ENCODE measurements at places on chromosomes 1 and 21. TPM values are rescaled to one million over a fixed set of nuclear protein-coding genes. Genes with fewer than 3 reads are reported as not detected.

DNAJC28 gene
- 1.6 TPM for total RNA-seq

ATP1A2 gene
- total RNA-seq, result 101 TPM

RPE65 gene
- total RNA-seq, result not detected

TLCD4 gene
- total RNA-seq, result 8.4 TPM

SERBP1 gene
- total RNA-seq, result 254 TPM

HTR6 gene
- not detected for total RNA-seq

C8A gene
- total RNA-seq, result not detected

OPRD1 gene
- 0.17 TPM for total RNA-seq

CHI3L2 gene
- total RNA-seq, result not detected

COL8A2 gene
- 42.8 TPM for total RNA-seq

ERVH48-1 gene
- not detected for total RNA-seq

THEM5 gene
- not detected for total RNA-seq

- H3K4me3 ChIP-seq, result no peak overlapping the region
- DNase-seq, result no peak
- no peaks in the 10 kb centered on the region for H3K27me3 ChIP-seq
- peaks cover 7% of the 10 kb centered on the region for H3K4me1 ChIP-seq
These were observed 7.9 kb upstream of the PLA2G2C start for GRCh38 chr1:20194224-20194623.

GRCh38 chr1:32100807-32101708 lies 6.8 kb upstream of the KPNA6 start:
- H3K36me3 ChIP-seq, result peaks cover 71% of the 10 kb centered on the region
- H3K27ac ChIP-seq, result no peak overlapping the region
- H3K4me3 ChIP-seq, result no peak overlapping the region
- DNase-seq, result no peak
- no peaks in the 10 kb centered on the region for H3K27me3 ChIP-seq
- H3K4me1 ChIP-seq, result no peaks in the 10 kb centered on the region

DNA sequence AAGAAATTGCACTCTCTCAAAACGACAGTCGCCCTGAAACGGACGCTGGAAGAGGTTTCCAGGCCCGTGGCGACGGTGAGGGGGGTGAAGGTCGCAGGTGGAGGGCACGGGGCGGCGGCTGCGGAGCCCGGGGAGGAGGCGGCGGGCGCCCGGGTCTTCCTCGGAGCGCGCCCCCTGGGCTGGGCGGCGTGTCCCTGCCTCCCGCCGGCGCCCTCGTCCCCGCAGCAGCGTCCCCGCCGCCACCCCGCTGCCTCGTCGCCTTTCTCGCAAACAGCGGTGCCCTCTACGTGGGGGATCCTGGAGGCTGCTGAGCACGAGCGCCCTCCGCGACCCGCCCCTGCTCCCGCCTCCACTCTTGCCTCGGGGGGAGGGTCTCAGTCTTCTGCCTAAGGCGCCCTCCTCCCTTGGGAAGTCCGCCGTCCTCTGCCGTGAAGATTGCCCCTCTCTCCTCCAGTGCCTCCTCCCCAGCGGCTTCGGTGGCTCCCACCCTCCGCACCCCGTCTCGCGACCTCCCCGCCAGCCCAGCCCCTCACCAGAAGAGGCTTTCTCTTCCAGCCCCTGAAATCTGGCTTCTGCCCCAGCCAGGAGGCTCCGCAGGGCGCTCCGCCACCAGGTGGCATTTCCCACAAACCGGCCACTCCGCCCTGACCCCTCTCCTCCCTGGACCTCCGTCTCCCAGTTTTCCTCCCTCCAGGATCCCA lies 227.4 kb downstream of the SDCCAG8 start:
- peaks cover 22% of the 10 kb centered on the region for H3K4me1 ChIP-seq
- no peaks in the 10 kb centered on the region for H3K36me3 ChIP-seq
- H3K27me3 ChIP-seq, result no peaks in the 10 kb centered on the region
- DNase-seq, result no peak
- peak overlapping the region; percentile 58 for H3K4me3 ChIP-seq

- no peak overlapping the region for H3K27ac ChIP-seq
- peaks cover 26% of the 10 kb centered on the region for H3K27me3 ChIP-seq
- no peak overlapping the region for H3K4me3 ChIP-seq
- no peaks in the 10 kb centered on the region for H3K36me3 ChIP-seq
These were observed 21.8 kb downstream of the RSPH1 start for GRCh38 chr21:42474043-42474831.

DNA sequence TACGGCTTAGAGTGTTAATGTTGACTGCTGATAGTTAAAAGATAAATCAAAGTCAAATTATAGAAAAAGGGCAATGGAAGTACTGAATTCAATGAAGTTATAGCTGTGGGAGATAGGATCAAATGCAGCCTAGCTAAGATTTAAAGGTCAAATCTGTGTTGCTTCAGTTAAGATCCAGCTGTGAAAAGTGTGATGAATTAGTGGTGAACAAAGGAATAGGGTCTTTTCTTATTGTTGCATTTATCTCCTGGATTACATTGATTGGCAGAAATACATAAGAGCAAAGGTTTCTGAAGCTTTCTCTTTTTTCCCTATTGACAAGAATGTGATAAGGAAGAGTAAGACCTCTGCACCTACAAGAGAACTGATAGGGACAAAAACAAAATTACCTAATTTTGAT lies 1234.6 kb upstream of the ADGRL2 start:
- no peak for DNase-seq
- no peaks in the 10 kb centered on the region for H3K36me3 ChIP-seq
- H3K4me1 ChIP-seq, result no peaks in the 10 kb centered on the region
- no peaks in the 10 kb centered on the region for H3K27me3 ChIP-seq

DNA sequence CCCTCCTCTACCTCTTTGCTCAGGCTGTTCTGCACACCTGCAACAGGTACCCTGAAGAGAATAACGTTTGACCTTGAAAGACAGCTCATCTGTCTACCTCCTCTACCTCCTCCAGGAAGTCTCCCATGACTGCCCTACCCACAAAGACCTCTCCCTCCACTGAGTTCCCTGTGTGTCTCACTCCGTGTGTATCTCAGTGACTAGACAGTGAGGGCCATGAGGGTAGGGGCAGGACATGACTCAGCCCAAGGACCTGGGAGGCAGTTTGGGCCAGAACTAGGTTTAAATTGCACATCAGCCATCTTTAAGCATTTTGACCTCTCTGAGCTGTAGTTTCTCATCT lies 32.0 kb upstream of the LRP8 start:
- peaks cover 8% of the 10 kb centered on the region for H3K27me3 ChIP-seq
- H3K27ac ChIP-seq, result no peak overlapping the region
- H3K36me3 ChIP-seq, result no peaks in the 10 kb centered on the region
- DNase-seq, result peak; percentile 31

GRCh38 chr1:204989266-204990058 lies 53.5 kb upstream of the CNTN2 start:
- peaks cover 15% of the 10 kb centered on the region for H3K4me1 ChIP-seq
- H3K27ac ChIP-seq, result peak overlapping the region; percentile 20
- no peak overlapping the region for H3K4me3 ChIP-seq
- no peak for DNase-seq

- H3K36me3 ChIP-seq, result peaks cover 85% of the 10 kb centered on the region
- no peak for DNase-seq
- no peaks in the 10 kb centered on the region for H3K27me3 ChIP-seq
These were observed 28.6 kb downstream of the LRIG2 start for GRCh38 chr1:113101588-113101987.

DNA sequence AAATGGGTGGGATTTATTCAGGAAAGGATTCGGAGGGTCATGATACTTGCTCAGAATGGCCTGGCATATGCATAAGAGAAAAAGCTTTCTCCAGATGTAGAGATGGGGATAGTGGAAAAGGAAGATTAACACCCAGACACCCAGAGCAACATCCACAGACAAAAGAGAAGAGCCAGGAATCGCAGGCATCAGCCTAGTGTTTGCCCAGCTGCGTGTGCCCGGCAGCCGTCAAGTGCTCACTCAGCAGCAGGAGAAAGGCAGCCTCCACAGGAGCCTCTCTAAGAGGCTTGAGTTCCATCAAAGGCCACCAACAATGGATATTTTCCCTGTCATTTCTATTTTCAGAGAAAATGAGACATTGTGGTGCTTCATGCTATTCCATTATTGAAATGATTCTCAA lies 54.7 kb downstream of the NTPCR start:
- no peaks in the 10 kb centered on the region for H3K4me1 ChIP-seq
- H3K27ac ChIP-seq, result no peak overlapping the region
- H3K27me3 ChIP-seq, result no peaks in the 10 kb centered on the region
- no peak overlapping the region for H3K4me3 ChIP-seq
- peaks cover 7% of the 10 kb centered on the region for H3K36me3 ChIP-seq
- DNase-seq, result no peak

GRCh38 chr1:17239420-17239819 lies 9.5 kb upstream of the PADI3 start:
- H3K27ac ChIP-seq, result no peak overlapping the region
- peaks cover 4% of the 10 kb centered on the region for H3K4me1 ChIP-seq
- H3K36me3 ChIP-seq, result no peaks in the 10 kb centered on the region
- H3K4me3 ChIP-seq, result no peak overlapping the region

- H3K36me3 ChIP-seq, result no peaks in the 10 kb centered on the region
- DNase-seq, result no peak
- no peaks in the 10 kb centered on the region for H3K4me1 ChIP-seq
These were observed 44.0 kb downstream of the EIF2D start for GRCh38 chr1:206568256-206568655.

GRCh38 chr21:33278721-33279120 lies 12.6 kb downstream of the IL10RB start:
- H3K4me3 ChIP-seq, result no peak overlapping the region
- H3K27ac ChIP-seq, result no peak overlapping the region
- no peak for DNase-seq
- peaks cover 18% of the 10 kb centered on the region for H3K36me3 ChIP-seq
- H3K4me1 ChIP-seq, result no peaks in the 10 kb centered on the region

GRCh38 chr1:30919025-30919881 lies 10.7 kb upstream of the SDC3 start:
- H3K4me1 ChIP-seq, result no peaks in the 10 kb centered on the region
- H3K27ac ChIP-seq, result no peak overlapping the region
- no peak for DNase-seq
- H3K27me3 ChIP-seq, result no peaks in the 10 kb centered on the region
- H3K36me3 ChIP-seq, result no peaks in the 10 kb centered on the region

- peaks cover 73% of the 10 kb centered on the region for H3K27me3 ChIP-seq
- peaks cover 9% of the 10 kb centered on the region for H3K4me1 ChIP-seq
- no peak overlapping the region for H3K4me3 ChIP-seq
- no peak for DNase-seq
These were observed 2.2 kb downstream of the CAMK1G start for GRCh38 chr1:209585672-209586071.

All from esophagus muscularis mucosa (tissue), 4 donors.